Iris pigment epithelial cell (primary cell): ENCODE measurements at places on chromosomes 6 and 20.
A peak's percentile ranks its signal among the peaks of the same experiment; 100 is the strongest.

DNA sequence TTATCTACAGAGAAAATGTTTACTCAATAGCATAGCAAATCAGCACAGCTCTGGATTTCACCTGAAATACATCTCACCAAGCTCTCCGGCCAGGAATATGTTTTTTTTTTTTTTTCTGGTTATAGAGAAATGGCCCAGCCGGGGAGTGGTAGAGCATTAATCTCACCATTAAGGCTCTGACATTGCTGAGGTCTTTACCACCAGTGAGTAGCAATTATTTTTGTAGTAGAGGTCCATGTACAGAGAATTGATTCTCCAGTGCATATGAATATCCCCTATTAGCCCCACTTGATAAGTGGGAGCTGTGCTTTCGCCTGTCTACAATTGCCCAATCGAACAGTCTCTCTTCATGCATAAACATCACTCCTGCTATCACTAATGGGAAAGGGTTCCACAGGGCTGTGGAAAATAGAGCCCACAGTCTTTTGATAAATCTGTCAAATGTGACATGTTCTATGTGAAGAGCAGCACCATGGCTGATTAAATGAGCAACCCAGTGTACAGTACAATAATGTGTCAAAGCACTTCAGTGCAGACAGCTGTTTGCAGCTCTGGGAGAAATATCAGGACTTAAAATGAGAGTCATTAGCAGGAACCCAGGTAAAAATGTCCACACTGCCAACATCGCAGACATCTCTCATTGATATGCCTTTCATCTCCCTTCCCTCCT lies 227.1 kb upstream of the ID4 start:
- no peak for DNase-seq

GRCh38 chr6:56643379-56644089 lies 845 bp upstream of the DST start:
- DNase-seq: no peak

DNA sequence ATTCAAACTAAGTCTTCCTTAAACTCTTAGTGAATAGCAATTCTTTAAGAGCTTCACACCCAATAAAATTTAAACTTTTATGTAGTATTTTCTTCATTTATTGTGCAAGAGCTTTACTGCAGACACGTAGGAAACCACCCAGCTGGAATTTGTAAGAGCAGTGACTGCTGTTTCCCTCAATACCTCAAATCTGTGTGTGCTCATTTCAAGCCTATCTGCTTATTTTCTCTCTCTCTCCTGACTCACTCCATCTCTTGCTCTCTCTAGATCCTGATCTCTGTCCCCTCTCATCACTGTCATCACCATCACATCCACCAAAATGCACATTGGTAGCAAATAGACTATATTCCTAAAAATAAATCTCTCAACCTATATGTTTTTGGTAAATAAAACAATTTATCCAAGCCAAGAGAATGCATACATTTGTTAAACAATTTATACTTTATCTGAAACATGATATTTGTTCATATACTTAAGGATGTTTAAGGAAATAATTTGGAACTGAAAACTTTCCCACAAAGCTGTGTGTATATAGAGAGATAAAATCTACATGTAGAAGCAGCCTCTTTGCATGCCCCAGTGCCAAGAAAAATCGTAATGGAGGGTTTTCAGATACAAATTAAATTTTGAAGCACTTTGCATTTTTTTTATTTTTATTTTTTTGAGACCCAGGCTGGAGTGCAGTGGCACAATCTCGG lies 273.0 kb downstream of the TFAP2A start:
- DNase-seq: peak; percentile 84

DNA sequence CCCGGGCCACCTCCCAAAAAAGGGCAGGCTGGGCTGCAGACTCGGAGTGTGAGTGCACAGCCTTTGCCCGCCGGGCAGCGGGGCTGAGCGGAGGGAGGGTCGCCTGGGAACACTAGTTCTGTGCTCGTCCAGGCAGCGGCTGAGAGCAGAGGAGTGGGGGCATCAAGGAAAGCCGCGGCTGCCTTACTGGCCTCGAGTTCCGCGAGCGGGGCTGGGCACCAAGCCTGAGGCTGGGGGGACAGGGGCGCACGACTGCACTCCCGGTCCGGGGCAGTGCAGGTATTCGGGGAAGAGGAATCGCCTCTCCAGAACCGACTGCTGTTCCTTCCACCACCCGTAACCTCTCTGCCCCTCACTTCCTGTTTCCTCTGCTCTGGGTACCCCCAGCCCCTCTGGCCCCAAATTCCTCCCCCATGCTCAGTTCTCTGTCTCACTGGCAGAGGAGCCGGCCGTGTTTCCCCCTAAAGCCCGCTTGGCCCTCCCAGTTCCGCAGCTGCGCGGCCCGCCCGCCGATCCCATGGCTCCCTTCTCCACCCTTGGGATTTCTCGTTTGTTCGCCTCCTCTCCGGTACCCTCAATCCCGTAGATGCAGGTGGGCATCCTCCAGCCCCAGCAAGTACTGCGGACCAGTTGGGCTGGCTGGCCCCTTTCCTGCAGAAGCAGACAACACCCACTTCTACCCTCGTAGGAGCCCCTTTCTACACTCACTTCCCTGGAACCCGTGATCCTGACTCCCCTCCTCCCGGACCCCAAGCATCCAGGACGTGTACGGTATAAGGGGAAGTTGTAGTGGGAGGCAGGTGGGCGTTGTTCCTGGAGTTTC lies 5.1 kb downstream of the RING1 start:
- DNase-seq: no peak

- no peak for DNase-seq
These were observed 31.2 kb downstream of the PLCG1 start for GRCh38 chr20:41168281-41169161.

GRCh38 chr20:22341508-22341907 lies 242.9 kb downstream of the FOXA2 start:
- DNase-seq: peak; percentile 2

- DNase-seq: no peak
These were observed 22.4 kb downstream of the PCMT1 start for GRCh38 chr6:149771925-149772324.

- DNase-seq: peak; percentile 52
These were observed 40.8 kb downstream of the ZFAND3 start for GRCh38 chr6:37860226-37860839.

GRCh38 chr6:11424395-11425034 lies 113.0 kb upstream of the TMEM170B start:
- DNase-seq: no peak

- no peak for DNase-seq
These were observed 196.3 kb downstream of the EPM2A start for GRCh38 chr6:145538989-145539388.

DNA sequence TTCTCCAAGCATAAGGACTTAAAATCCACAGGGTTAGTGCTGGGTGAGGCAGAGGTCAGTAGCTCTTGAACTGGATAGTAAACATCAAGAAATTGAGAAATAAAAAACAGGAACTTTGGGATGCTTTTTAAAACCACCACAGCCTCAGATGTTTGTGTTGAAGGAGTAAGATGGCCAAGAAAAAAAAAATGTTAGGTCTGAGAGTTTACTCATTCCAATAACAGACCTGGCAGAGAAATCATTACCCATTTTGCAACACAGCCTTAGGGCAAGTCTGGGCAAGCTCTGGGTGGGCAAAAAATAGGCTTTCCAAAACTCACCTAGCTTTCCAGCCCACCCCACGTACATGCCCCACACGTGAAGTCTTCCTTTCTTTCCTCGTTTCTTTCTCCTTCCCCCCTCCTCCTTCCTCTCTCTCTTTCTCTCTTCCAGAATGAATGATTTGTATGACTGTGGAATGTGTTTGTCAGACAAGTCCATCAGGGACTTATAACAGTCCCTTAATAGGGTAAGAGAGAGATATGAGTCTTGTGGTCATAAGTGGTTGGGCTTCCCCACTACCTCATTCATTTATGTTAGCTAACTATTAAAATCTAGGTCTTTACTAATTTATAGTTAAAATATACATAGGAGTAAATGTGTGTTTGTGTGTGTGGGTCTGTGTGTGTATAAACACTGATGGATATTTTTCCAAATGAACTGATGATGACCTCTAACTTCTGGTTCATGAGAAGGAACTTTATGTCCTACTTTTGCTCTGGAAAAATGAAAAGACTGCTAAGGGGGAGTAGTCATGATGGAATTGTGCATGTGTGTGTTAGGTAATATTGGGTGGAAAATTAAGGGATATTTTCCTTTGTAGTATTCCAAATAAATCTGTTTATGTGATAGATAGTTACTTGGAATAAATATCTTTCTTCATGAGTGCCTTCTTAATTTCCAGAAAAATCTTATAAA lies 18.0 kb upstream of the DSE start:
- DNase-seq: peak; percentile 73

DNA sequence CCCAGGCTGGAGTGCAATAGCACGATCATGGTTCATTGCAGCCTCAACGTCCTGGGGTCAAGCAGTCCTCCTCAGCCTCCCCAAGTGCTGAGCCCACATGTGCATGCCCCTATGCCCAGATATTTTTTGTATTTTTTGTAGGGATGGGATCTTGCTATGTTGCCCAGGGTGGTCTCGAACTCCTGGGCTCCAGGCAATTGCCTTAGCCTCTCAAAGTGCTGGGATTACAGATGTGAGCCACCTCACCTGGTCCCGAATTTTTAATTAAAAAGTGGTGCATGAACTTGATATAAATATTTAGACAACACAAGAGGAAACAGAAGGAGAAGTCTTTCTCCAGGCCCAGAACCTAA lies 7.1 kb upstream of the RNF114 start:
- no peak for DNase-seq

- no peak for DNase-seq
These were observed 33.4 kb upstream of the IL17A start for GRCh38 chr6:52152711-52153160.

DNA sequence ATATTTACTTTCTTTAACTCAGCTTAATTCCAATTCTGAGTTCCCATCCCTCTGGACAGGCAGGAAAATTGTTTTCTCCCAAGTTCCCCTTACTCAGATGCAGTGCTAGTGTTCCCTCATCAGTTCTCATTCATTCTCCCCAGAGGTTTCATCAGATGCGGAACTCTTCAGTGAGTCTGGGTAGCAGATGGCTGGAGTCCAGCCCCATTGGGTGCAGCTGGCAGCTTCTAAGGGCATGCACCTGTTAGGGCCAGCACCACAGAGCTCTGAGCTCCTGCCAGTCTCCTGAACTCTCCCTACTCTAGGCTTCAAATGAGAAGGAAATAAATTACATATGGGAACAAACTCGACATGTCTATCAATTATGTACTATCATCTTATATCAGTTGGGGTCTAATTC lies 76.6 kb downstream of the SOD2 start:
- no peak for DNase-seq
